ENCODE measurements at places on chromosomes 7 and 10.

DNA sequence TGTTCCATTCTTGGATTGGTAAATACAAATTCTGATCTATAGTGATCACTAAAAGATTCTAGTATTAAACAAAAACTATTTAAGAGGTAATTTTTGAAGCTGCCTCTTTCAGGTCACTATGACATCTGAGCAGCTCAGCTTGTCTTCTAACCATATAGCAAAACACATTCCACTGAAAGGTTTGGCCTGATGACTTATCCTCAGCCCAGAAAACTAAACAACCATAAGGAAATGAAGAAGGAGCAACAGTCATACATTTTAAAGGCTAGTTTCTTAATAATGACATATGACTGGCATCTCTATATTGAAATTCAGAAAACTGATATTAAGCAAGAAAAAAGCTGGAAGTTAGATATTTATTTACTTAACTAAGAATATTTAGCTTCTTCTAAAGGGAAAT, 24.6 kb downstream of the NT5C2 start:
- no peak for DNase-seq

DNA sequence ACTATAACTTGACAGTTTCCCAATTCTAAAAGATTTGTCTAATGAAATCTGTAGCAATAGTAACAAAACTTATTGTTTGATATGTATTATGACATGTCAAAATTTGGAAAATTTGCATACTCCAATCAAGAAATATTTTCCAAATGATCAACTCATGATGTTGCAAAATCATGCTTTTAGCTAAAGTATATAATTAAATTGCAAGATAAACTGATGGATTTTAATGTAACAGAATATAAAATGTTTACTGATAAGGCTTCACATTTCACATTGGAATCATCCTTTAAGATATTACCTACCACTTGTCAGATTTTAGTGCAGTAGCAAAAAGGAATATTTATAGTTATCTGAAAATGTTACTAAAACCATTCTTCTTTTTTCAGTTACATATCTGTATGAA, 421.9 kb upstream of the SEMA3D start:
- no peak for DNase-seq

DNA sequence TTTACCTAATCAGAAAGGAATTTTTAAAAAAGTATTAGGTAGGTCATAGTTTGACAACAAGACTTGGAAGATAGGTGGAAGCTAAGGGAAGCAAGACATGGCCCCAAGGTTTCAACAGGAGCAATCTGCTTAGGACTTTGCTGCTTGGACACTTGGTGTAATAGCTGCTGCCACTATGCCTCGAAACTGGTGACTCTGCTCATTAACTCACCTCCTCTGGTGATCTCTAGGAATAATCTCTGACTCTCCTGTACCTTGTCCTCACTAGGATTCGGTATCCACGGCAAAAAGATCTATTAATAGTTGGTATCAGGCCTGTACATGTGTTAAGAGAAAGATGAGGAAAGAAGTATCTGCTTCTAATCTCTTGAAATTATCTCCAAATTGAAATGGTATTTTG, 53.1 kb downstream of the PTEN start:
- DNase-seq = no peak

GRCh38 chr10:108556186-108556585, 1367.1 kb downstream of the XPNPEP1 start:
- no peak for DNase-seq

DNA sequence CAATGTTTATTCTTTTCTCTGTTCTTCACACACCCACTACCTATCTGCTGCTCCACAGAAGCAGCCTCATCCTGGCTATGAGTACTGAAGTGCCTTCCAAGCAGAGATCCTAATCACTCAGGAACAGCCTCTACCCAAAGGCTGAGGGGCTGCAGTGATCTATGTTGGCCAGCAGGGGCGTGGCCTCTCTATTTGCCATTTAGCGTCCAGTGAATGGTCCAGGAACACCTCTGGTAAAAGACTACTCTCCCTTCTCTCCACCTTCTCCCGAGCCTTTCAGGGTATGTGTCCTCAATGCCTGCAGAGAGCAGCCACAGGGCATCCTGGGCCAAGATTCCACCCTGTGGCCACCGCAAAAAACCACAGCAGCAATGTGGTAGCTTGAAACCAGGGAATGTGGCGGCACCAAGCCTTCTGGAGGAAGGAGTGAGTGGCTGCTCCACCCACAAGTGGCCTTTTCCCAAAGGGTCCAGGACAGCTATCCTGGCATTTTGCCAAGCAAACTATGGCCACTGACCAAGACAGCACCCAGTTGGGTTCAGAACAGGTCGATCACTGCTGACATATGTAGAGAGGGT, 70.9 kb downstream of the SYPL1 start:
- no peak for DNase-seq

DNA sequence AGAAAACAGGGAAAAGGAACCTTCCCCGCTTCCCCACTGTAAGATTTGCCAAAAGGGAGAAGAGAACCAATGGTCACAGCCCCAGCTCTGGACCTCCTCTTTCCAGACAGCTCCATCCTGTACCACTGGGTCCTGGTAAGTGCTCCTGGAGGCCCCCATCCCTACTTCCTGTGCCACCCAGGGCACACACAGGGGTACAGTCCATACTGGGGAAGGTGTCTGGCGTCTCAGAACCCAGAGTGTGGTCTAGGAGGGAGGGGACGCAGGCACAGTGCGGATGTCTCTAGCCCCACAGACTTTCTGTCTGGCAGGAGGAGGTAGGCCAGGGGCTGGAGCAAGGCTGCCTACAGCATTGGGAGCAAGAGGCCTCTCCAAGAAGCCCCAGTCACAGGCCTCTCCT, 213.3 kb upstream of the IGFBP3 start:
- no peak for DNase-seq

DNA sequence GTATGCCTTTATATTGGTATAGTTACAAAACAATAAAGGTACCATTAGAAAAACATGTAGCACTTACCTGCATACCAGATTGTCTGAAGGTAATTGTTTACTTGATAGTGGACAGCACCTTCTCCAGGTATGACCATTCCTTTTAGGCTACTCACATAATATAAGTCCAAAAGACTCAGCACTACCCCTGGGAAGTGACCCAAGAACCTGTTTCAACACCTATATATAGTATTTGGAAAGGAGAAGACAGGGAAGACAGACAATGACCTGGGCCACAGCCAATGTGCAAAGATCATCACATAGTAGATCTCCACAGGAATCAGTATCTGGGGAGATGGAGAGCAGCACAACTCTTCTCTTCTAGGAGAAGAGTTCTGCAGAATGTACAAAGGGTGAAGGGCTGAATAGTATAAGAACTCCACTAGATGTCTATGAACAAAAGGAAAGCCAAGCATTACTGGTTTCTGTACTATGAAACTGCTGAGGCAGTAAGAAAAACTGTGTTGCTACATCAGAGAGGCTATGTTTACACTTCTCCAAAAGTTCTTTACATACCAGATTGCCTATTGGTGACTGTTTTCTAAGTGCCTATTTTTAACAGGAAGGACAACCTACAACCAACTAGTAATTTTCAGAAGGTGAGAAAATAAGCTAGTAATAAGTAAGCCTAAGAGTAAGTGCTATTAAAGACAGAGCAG, 159.2 kb downstream of the BTAF1 start:
- no peak for DNase-seq

DNA sequence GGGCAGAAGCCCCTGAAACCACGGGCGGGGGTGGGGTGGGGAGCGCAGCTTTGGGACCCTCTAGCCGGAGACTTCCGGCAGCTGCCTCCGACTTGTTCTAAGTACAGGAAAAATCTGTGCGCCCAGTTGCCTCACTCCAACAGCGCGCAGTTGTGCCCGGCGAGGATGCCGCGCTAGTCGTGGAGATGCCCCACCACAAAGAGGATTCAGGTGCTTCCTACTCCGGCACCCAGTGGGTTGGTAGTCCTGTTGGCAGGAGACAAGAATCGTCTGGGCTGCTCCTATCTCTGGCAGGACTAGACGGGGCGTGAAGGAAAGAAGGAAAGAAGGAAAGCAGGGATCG, 465 bp upstream of the NPY start:
- DNase-seq = no peak

GRCh38 chr7:102197161-102197560, 89.5 kb upstream of the SH2B2 start:
- DNase-seq = no peak

GRCh38 chr7:151085329-151085690, 965 bp upstream of the AGAP3 start:
- no peak for DNase-seq

DNA sequence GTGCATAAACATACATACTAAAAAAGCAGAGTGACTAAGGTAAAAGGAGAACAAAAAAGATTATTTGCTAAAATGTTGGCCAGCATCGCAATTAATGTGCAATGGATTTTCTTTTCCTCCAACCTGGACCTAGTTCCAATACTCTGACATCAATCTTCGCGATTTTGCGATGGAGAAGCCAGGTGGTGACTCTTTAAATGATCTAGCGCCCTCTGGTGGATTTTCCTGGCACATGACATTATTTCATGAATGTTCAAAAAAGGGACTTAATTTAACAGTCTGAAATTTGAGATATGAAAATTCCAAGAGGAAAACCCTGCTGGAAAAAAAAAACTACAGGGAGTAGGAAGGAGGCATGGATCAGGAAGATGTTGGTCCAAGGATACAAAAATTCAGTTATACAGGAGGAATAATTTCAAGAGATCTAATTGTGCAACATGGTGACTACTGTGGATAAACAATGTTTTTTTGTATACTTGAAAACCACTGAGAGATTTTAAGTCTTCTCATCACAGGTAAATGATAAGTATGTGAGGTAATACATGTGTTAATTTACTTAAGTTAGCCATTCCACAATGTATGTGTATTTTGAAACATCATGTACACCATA, 4.3 kb upstream of the KCNMA1 start:
- peak; percentile 79 for DNase-seq

DNA sequence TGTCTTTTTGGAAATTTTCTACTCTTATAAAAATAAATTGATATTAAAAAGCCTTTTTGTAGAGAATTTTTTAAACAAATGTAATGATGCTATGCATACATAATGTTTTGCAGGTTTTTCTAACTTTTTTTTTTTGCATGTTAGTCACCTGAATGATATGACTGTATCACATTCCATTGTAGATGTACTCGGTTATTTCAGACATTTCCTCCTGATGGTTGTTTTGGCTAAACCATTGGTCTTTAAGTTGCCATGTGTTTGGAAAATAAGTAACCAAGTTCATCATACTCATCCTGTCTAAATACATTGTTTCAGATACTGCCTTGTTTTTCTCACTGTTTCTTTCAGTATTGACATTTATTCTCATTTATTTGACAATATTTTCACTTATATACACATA, 25.8 kb downstream of the NHLRC2 start:
- DNase-seq = no peak

DNA sequence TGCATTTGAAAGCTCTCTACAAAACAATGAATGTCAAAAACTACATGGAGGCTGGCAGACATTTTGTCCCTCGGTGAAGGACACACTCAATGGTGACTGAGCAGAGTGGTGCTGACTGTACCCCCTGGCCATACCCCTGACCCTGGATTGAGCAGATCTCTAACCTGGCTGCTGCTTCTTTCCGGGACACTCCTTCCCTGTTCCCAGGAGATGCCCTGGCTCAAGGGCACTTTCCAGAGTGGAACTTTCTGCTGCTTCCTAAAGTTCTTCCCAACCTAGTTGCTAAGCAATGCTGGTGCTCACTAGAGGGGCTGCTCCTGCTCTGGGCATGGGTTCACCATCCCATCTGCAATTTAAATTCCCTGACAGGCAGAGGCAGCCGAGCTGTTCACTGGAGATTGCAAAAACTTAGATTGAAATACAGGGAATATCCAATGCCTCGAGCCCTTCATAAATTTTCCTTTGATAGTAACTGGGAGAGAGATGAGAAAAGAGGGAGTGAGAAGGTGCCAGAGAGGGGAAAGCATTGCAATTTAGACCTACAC, 384.3 kb upstream of the PODXL start:
- no peak for DNase-seq

GRCh38 chr10:125158601-125159485, 1.5 kb downstream of the CTBP2 start:
- DNase-seq = peak; percentile 60

- DNase-seq = no peak
Observed at GRCh38 chr10:117549100-117549585, 6.6 kb downstream of the EMX2 start.

DNA sequence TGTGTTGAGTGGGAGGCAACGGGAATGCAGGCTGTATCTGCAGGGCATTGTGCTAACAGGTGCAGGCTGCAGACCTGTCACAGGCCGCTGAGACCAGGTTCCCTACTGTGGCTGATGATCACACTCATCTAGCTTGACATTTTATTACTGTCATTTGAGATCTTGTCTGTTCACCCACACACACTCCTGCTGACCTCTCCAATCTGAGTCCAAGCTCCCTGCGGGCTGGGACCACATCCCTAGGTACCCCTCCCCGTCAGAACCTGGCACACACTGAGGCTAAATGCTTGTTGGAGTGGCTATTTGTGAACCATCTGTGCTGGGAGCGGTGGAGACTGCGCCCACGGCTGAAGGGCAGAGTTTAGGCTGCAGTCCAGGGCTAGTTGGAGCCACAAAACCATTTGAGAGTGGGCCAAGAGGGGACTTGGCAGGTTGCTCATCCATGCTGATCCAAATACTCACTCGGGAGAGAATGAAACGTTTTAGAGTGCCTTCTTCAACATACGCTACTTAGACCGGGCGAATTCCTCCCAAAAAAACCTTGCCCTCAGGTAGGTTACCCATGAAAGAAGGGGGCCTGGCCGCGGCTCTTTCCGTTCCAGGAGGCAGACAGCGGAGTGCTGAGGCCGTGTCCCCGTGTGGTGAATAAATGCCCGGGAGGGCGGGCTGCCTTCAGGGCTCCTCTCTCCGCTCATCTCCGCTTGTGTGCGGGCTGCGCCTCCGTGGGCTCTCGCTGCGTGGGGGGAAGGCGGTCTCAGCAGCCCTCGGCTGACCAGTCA, 164.4 kb downstream of the RGS10 start:
- DNase-seq = no peak

- DNase-seq = peak; percentile 66
Observed at GRCh38 chr10:119466655-119467054, 75.9 kb downstream of the RGS10 start.

- DNase-seq = no peak
Observed at GRCh38 chr7:5557920-5558401, 134.3 kb upstream of the TNRC18 start.

DNA sequence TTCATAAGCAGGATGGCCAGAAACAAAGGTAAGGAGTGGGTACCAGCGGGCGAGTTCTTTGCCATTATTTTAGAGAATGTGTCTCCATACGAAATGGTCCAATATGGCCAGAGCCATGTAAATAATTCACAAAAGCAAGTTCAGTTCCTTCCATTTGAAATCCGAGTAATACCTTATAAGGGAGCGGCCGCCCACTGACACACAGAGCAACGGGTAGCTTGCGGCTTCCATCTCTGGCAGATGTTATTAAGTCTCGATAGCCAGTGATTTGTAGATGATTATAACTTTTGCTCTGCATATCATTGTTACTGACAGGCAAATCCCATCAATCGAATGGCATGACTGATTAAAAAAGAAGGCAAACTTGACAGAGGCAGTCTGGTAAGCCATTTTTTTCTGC, 63.2 kb downstream of the GFRA1 start:
- DNase-seq = no peak

GRCh38 chr7:51324206-51324898, 7.7 kb upstream of the COBL start:
- no peak for DNase-seq

Measured in SJSA1 (cell line).